ENCODE measurements at places on chromosomes 16 and 17.

DNA sequence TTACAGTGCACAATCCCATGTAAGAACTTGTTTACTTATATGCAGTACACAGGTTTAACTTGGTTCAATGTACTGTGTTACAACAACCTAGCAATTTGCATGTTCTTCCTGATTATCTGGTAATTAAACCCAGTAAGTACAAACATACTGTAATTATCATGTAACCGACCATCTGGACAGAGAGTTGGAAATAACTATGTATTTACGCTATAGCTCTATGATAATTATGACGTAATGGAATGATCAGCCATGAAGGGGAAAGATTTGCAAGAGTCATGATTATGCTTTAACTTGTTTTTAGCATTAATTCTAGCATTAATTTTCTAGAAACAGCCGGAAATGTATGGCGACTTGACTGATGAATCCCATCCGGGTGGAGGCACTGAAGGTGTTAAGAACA lies 74.8 kb upstream of the SALL1 start:
- DNase-seq, result no peak

DNA sequence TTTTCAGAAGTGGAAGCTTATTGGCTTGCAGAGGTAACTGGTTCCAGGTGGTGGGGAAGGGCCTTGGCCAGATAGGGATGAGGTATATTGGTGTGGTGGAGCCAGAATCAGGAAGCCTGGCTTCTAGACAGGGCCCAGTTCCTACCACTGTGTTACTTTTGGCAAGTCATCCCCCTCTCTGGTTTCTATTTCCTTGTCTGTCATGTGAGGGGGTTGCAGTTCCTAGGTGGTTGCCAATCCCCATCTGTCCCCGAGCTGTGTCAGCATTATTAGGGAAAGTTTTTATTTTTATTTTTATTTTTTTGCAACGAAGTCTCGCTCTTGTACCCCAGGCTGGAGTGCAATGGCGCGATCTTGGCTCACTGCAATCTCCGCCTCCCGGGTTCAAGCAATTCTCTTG lies 3.0 kb downstream of the SMCR8 start:
- no peak for DNase-seq

- DNase-seq, result no peak
Observed at GRCh38 chr17:55479903-55480302, 31.3 kb downstream of the SMIM36 start.

- DNase-seq, result no peak
Observed at GRCh38 chr17:43856141-43856540, 9.2 kb downstream of the CD300LG start.

DNA sequence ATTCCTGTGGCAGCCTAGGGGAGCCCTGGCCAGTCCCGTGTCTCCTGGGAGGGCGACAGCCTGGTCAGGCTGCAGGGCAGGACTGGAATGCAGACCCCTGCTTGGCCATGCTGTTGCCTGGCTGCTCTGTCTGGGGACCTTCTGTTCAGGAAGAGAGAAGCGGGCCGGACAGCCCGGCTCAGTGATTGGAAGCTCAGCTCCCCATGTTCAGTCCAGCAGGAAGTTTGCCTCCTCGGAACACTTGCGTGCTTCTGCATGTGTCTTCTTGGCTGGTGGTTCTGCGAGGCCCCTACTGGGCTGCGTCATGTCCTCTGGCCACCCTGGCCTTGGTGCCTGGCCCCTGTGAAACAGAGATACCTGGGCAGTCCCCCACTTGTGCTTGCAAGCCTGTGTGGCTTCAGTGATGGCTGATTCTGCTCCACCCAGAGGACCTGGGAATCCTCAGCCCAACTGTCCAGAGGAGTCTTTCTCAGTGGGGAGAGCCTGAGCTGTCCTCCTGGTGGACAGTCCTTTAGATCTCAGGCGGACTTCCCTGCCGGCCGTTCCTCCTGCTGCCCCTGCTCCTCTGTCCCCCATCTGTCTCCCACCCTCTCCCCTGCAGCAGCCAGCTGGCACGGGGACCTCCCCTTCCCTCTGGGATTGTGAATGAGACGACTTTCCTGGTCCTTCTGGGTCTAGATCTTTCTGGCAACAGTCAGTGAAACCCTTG lies 279.5 kb downstream of the SEC14L1 start:
- no peak for DNase-seq

DNA sequence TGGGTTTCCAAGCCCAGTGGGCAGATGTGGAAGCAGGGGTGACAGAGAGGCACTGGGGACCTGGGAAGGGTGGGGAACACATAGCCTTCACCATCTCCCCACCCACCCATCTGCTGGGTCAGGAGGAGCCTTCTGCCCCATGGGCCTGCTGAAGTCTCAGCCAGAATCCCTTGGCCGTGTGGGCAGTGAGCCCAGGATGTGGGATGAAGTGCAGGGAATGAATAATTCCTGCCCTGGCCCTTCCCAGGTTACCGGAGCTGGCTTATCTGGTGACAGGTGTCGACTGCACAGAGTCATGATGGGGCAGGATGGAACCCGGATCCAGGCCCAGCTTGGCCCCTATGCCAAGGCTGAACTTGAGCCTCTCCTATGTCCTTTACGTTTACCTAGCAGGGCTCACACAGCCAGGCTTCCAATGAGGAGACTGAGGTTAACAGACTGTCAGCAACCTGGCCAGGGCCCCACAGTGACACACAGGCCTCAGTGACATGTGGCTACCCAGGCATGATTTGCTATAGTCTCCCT lies 17.5 kb downstream of the ATP2A3 start:
- no peak for DNase-seq

DNA sequence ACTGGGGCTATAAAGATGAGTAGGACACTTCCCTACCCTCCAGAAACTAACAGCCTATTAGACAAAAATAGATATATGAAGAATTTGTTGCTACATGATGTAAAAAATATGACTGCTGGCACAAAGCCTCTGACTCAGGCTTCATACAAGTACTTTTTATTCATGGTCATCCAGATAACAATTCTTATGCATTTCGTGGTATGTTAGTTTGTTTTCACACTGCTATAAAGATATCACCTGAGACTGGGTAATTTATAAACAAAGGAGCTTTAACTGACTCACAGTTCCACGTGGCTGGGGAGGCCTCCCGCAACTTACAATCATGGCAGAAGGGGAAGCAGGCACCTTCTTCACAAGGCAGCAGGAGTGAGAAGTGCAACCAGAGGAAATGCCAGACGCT lies 112.5 kb upstream of the HLF start:
- DNase-seq, result no peak

- DNase-seq, result no peak
Observed at GRCh38 chr17:6047966-6048365, 22.2 kb upstream of the WSCD1 start.

GRCh38 chr17:67449065-67449464 lies 72.0 kb downstream of the PITPNC1 start:
- DNase-seq, result no peak

DNA sequence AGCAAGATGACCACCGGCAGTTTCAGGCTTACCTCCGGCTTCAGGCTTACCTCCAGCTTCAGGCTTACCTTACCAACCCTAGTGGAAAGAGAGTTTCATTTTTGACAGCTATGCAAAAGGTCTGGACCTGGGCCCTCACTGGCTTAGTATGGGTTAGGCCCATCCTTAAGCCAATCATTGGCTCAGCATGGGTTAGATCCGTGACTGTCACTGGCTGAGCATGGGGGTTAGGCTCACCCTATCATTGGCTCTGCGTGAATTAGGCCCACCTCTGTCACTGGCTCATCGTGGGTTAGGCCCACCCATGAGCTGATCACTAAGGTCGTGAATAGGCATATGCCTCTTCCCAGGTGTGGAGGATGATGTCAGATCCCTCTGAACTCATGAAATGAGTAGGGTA lies 8.1 kb downstream of the NDE1 start:
- no peak for DNase-seq

DNA sequence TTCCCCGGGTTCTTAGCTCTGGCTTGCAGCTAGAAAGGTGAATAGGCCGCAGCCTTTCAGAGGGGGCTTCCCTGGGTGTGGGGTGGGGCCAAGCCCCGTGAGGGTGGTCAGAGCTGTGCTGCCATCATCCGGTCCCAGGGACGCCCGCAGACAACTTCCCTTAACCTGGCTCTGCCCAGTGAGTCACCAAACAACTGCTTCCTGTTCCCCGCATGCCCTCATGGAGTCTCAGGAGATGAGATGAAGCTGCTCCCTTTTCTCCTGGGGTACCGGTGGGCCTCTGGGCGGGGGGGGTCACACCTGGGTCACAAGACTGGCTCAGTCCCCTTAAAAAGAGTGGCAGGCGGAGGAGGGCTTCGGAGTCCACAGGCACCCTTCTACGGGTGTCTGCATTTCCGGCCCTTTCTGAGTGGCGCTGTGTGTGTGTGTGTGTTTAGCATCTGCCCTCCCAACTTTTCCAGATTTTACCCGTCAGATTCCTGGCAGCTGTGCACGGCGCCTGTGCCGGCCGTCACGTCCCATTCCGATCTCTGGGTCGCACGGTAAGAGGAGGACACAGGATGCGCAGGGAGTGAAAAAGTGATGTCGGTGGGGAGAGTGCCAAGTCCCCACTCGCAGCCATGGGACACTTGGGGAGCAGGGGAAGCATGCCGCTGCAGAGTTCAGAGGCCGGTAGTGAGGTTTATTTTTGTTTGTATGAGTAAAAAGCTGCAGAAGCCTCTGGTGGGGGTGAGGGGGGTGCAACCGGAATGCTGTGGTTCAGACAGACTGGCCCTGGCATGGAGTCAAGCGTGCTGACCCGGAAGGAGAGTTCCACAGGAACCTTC lies 16.8 kb downstream of the HIC1 start:
- peak; percentile 97 for DNase-seq

DNA sequence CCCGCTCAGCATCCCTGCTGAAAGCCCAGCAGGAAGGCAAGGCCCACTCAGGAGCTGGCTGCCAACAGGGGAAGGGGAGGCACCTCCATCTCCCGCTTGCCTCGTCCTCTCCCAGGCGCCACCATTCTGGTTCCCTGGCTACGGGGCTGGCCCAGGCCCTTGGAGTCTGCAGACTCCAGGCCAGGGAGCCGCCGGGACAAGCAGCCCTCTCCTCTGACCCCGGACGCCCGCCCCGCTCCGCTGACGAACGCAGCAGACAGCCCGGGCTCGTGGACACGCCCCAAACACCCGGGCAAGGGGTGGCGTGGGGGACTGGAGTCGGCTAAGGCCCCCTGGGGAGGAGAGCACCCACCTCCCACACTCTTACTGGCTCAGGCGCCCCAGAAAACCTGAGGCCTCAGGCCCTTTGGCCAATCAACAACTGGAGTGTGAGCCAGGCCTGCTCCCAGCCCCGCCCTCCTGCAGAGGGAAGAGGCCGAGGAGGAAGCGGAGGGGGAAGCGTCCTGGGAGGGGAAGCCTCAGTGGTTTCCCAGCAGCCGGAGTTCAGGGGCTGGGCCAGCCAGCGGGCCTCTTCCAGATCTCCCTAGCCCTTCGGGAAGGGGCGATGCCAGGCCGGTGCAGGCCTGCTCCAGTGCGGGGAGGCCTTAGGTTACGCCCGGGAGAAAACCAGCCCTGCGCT lies 4.2 kb downstream of the MNT start:
- peak; percentile 77 for DNase-seq

DNA sequence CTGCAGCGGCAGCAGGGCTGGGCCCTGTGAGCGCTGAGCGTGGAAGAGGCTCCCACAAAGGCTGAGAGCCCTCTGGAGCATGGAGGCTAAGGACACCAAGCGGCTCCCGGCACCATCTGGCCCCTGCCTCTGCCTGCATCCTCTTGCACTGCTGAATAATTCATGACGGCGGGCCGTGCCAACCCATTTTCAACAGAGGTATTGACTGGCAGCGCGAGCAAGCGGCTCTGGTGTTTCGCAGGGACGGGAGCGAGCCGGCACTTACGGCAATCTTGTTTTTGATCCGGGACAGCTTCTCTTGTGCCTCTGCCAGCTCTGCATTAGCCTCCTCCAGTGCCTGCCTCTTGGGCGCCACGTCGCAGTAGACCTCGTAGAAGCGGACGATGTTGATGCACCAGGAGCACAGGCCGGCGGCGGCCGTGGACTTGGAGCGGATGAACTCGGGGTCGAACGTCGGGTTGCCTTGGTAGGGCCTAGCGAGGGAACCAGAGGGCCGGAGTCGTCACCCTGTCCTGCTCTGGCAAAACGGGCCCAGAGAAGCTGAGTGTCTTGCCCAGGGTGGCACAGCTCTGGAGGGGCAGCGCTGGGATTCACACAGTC lies 80.4 kb downstream of the PGS1 start:
- no peak for DNase-seq

- no peak for DNase-seq
Observed at GRCh38 chr16:50735629-50736122, 6.2 kb upstream of the CYLD start.

- peak; percentile 53 for DNase-seq
Observed at GRCh38 chr16:20865420-20866131, 34.6 kb downstream of the DCUN1D3 start.

- DNase-seq, result no peak
Observed at GRCh38 chr16:85211271-85211801, 99.1 kb upstream of the CIBAR2 start.

GRCh38 chr16:11627292-11627663 lies 40.6 kb upstream of the LITAF start:
- DNase-seq, result no peak

DNA sequence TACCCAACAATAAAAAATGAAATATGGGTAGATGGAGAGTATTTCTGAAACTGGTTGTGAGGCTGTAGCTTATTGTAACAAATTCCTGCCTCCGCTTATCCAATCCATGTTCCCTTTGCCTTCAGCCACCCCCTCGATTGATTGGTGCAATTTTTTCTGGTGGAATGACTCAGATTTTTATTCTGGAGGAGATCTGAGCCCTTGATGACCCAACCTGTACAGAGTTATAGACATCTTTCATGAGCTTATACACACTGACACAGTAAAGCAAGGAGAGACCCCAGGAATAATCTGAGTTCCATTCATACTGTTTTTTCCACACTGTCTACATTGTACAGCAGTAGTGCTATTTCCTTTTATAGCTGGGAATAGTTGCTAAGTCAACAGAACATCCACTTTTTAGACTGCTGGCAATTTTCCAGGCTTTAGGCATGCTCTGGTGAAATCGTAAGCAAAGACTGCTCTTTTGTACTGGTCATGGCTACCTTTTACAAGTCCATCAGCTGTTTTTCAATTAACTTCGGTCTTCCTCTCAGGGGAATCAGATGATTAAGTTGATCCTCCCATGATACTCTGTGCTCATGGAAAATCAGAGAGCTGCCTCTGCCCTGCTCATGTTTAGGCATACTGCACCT lies 30.1 kb downstream of the CCL4 start:
- DNase-seq, result no peak

DNA sequence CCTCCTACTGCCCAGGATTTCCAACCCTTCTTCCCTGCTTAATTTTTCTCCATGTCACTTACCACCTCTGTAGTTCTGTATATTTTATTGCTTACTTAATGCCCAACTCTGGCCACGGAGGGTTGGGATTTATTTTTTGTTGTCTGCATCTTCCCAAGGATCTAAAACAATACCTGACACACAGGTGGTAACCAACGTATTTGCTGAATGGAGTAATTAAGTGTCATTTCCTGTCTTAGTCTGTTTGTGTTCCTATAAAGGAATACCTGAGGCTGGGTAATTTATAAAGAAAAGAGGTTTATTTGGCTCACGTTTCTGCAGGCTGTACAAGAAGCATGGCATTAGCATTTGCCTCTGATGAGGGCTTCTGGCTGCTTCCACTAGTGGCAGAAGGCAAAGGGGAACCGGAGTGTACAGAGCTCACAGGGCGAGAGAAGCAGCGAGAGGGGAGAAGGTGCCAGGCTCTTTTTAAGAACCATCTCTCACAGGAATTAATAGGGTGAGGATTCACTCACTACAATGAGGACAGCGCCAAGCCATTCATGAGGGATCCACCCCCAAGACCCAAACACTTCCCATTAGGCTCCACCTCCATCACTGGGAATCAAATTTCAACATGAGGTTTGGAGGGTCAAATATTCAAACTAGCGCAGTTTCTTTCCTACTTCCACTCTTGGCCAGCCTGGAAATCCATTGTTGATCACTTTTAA lies 44.8 kb downstream of the ERN1 start:
- DNase-seq, result no peak

Measured in kidney capillary endothelial cell (primary cell).